Endothelial cell (in vitro differentiated cells): ENCODE measurements at places on chromosomes 1 and 21.

DNA sequence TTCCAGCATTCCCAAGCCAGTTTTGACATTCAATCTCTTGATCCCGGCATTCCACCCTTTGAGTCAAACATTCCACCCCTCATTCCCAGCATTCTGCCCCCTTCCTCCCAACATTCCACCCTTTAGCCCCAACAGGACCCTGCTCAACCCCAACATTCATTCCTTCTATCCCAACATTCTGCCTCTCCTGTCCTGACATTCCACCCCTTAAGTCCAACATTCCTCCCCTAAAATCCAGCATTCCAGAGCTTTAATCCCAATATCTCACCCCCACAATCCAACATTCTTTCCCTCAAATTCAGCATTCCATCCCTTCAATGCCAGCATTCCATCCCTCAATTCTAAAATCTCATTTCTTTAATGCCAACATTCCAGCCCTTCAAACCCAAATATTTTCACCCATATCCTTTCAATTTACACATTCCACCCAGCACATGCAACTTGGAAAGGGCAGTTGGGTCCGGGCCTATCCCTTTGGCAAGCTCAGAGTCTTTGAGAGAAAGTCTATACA is 22.9 kb downstream of the DDX20 start:
- no peak for DNase-seq

GRCh38 chr1:150577557-150578271 is 1.7 kb downstream of the MCL1 start:
- DNase-seq = no peak

DNA sequence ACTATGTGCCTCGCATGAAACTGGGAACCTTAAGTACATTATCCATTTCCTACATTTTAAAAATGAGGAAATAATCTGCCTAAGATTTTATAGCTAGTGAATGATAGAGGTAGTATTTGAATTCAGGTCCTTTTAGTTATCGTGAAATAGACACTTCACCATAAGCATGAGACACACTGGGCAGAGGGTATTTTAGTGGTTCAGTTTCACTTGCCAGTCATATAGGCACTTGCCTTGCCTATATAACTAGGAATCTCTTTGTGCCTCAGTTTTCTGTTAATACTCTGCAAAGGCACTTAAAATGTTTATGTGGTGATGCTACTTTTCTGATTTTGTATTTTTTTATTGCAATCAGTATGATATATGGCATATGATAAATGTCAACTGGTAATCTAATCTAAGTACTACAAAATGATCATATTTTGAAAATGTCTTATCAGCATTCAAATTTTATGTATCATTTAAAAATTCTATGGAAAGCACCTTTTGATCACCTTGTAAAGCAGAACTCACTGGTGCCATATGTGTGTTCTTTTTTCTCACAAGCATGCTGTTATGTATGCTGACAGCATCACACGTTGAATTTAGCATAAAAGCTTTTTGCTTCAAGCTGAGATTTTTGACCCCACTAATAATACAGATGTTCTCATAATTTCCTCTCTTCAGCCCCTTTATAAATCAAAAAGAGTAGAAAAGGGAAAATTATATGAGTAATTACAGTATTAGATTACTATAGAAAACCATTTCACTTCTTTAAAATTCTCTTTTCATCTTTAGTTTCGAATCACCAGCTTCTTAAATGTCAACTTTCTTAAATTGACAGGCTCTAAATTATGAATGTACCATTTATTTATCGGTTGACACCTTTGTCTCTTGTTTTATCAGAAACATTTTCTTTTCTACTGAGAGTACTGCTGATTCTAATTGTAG is 52.6 kb downstream of the RPS6KC1 start:
- DNase-seq = no peak

GRCh38 chr1:183239793-183240525 is 53.9 kb downstream of the LAMC2 start:
- DNase-seq = no peak

- no peak for DNase-seq
Measured at GRCh38 chr1:111172463-111172862, 28.0 kb downstream of the DENND2D start.

GRCh38 chr1:157958263-157958662 is 35.2 kb upstream of the KIRREL1 start:
- no peak for DNase-seq

- peak; percentile 22 for DNase-seq
Measured at GRCh38 chr1:236759252-236759859, 35.7 kb upstream of the MTR start.

GRCh38 chr1:226304291-226304955 is 4.5 kb downstream of the LIN9 start:
- no peak for DNase-seq

- no peak for DNase-seq
Measured at GRCh38 chr21:27346041-27346448, 379.2 kb upstream of the ADAMTS5 start.

- DNase-seq = no peak
Measured at GRCh38 chr1:240682166-240682858, 70.4 kb upstream of the GREM2 start.

DNA sequence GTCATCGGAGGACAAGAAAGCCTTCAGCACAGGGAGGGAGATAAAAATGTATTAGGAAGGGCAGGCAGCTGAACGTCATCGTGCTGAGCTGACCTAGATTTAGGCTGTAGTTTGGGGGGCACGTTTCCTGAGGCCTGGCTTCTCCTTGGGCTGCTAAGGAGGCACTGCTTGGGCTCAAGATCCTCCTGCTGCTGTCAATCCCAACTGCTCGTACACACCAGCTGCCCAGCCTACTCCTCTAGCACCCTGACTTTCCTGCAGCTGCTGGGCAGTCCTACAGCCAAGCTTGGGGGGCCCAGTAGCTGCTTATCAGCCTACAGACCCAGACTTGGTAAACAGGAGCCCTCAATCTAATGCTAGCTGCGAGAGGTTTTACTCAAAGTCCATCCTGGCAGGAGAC is 6.2 kb downstream of the TMEM35B start:
- no peak for DNase-seq

GRCh38 chr1:201361652-201362504 is 15.6 kb downstream of the TNNT2 start:
- peak; percentile 73 for DNase-seq

- no peak for DNase-seq
Measured at GRCh38 chr1:92123868-92124267, 43.7 kb downstream of the BTBD8 start.

DNA sequence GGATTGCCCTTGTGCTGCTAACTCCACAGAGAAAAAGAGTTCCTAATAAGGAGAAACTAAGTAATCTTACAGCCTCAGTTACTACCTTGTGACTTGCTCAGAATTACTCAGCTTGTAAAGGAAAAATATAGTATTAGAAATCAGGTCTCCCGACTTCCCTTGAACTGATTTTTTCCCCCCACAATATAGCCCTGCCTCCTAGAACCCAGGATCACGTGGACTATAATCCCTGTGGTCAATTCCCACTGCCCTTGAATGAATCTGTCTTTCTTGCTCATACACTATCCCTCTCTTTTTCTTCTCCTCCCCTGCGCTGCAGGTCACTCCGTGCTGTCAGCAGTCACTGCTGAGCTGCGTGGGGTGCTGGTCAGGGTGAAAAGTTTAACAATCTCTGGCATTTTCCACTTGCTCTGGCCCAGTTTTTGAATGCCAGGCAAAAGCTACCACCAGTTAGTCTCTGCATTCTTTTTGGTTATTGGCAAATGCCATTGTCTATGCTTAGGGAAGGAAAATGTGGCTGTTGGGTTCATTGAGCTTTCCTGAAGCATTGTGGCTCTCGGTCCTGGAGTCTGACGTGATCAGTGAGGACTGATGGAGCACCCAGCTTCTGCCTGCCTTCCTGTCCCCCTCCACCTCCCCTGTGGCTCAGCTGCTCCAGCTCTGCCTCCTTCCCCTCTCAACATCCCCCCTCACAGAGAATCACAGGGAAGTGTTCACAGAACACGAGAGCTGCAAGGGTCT is 1.9 kb upstream of the MYOC start:
- no peak for DNase-seq

- DNase-seq = no peak
Measured at GRCh38 chr1:185260611-185261010, 56.4 kb downstream of the IVNS1ABP start.

DNA sequence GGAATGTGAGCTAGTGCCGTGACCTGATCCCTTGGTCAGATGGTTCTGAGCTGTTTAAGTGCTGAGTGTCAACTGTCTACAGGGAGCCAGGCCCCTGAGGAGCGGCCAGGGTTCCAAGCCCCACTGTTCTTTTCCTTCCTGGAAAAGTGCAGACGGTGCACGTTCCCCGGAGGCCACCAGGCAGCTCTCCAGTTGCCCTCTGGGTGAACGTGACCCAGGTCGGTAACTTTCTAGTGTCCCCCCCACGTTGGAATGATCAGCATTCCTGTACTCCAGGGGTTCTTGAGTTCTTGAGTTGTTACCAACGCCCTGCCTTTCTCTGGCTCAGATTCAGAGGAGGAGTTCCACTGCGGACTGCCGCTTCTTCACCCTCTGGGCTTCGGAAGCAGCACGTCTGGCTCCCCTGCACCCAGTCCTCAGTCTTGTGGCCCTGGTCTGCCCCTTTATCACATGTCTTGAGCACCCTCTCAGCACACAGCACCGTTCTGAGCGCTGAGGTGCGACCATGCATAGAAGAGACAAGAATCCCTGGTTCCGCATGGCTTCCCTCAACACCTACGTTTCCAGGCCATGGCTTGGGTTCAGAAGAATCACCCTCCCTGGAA is 131.5 kb downstream of the DHRS3 start:
- no peak for DNase-seq

DNA sequence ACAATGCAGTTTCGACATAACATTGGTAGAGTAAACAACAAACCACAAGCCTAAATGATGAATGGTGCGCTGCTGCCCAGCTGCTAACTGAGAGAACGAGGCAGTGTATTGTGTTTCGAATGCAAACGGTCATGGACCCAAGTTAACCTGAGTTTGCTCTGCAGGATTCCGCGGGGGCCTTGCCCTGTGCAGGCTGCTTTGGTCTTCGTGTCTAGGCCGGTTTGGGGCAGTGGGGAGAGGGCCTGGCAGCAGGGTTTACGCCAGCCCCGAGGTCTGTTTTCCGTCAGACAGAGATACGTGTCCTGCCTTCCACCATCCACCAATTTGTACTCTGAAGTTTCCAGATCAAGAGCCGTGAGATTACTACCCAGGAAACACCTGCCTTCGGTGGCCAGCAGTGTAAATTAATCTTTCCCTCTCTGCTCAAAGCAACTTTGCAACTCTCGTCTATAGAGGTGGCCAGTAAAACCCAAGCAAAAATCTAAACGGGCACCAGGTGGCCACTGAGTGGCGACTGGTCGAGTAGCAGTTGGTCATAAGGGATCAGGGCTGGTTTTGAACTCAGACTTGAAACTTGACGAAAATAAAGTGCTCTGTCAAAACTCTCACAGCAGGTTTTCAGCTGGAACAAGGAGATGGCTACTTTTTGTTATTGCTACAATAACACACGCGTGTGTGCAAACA is 6.3 kb upstream of the PRDM15 start:
- DNase-seq = no peak

DNA sequence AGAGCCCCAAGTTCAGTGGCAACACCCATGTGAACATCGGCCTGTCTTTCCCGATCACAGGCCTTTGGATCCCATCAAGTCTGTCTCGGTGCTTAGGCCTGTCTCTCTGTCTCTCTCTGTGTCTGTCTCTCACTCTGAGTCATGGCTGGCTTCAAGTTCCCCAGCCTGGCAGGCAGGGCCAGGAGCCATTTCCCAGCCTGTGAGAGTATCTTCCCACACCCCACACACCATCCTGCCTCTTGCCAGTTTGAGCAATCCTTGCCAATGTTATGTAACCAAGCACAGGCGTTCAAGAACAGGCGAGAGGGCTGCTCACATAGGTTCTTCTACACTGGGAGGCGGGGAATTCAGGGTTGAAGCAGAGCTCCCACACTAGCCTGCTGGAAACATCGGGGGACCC is 70.0 kb upstream of the TMEM51 start:
- no peak for DNase-seq

GRCh38 chr1:36866169-36866814 is 168.0 kb downstream of the GRIK3 start:
- DNase-seq = peak; percentile 12

GRCh38 chr1:54809496-54810074 is 8.5 kb upstream of the TTC22 start:
- DNase-seq = no peak

- DNase-seq = no peak
Measured at GRCh38 chr1:177385760-177386698, 215.3 kb downstream of the BRINP2 start.

DNA sequence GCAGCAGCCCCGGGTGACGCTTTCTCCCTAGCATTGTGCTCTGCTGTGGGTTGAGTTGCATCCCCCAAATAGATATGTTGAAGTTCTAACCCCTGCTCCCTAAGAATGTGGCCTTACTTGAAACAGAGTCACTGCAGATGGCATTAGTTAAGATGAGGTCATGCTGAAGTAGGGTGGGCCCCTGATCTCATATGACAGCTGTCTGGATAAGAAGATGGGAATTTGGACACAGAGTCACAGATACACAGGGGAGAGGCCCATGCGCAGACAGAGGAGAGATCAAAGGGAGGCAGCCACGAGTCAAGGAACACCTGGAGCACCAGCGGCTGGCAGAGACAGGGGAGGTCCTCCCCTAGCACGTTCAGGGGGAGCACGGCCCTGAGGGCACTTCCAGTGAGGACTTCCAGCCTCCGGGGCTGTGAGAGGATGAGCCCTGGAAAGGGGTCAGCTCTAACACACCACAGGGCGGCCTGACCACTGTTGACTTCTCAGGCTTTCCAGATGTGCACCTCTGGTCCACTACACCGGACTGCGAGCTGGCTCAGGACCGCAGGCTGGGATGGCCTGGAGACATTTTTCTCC is 46.4 kb downstream of the ABCG1 start:
- no peak for DNase-seq

DNA sequence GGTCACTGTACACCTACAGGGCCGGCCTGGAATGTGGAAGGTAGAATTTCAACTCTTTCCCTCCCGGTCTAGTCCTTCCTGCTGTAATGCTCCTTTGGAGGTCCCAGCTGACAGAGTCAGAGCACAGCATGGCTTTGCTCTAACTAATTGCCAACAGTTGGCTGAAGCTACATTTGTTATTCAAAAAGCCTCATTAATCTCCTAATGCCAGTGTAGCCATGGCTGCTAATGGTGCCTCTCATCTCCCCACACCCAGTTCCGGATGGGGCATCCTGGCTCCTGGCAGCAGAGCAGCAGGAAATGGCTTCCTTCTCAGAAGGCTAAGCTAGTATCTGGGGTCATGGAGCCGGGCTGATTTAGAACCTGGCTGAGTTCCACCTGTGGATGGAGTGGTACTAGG is 18.7 kb upstream of the CAMK1G start:
- DNase-seq = no peak

GRCh38 chr1:209076688-209077087 is 506.8 kb upstream of the CAMK1G start:
- DNase-seq = no peak

GRCh38 chr1:216883518-216883917 is 160.3 kb upstream of the ESRRG start:
- DNase-seq = no peak

DNA sequence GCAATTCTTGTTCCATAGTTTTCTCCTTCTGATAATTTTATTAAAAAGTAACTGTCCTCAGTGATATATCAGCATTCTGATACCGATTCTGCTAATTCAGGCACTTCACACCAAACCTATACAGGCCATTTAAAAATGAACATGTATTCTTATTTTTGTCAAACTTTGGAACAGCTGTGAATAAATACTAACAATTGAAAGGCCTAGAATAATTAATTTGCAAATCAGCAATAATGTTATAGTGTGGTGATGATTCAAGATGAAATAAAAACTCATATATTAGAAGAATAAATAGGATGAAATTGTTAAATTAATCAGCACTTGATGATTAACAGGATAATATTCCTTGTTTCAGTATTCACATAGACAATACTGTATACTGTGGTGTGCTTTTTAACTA is 9.9 kb downstream of the CDKN2C start:
- no peak for DNase-seq

- no peak for DNase-seq
Measured at GRCh38 chr1:63223426-63223825, 98.9 kb upstream of the FOXD3 start.
